ENCODE measurements at places on chromosomes 7 and 10.

GRCh38 chr7:139186146-139186545 lies 44.9 kb upstream of the UBN2 start:
- DNase-seq: no peak

GRCh38 chr7:99737726-99738125 lies 2.7 kb upstream of the CYP3A7 start:
- no peak for DNase-seq

DNA sequence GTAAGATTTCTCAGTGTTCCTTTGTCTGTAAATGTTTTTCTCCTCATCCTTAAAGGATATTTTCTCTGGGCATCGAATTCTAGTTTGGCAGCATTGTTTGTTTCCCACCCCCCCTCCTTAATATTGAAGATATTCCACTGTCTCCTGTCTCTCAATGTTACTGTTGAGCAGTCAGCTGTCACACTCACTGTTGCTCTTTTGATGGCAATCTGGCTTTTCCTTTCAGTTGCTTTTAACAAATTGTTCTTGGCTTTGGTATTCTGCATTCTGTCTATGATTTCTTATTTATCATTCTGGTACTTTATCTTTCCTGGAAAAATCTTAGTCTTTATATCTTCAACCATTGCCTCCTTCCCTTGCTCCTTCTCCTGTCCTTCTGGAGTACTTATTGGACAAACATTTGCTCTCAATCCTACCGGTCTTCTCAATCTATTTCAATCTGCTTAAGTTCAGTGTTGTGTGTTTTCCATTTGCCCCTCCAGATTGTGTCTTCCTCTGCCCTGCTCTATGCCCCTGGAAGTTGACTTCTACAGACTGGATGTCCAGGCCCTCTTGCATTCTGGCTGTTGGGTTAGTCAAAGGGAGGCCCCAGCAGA lies 9.3 kb upstream of the GTPBP4 start:
- DNase-seq: no peak

DNA sequence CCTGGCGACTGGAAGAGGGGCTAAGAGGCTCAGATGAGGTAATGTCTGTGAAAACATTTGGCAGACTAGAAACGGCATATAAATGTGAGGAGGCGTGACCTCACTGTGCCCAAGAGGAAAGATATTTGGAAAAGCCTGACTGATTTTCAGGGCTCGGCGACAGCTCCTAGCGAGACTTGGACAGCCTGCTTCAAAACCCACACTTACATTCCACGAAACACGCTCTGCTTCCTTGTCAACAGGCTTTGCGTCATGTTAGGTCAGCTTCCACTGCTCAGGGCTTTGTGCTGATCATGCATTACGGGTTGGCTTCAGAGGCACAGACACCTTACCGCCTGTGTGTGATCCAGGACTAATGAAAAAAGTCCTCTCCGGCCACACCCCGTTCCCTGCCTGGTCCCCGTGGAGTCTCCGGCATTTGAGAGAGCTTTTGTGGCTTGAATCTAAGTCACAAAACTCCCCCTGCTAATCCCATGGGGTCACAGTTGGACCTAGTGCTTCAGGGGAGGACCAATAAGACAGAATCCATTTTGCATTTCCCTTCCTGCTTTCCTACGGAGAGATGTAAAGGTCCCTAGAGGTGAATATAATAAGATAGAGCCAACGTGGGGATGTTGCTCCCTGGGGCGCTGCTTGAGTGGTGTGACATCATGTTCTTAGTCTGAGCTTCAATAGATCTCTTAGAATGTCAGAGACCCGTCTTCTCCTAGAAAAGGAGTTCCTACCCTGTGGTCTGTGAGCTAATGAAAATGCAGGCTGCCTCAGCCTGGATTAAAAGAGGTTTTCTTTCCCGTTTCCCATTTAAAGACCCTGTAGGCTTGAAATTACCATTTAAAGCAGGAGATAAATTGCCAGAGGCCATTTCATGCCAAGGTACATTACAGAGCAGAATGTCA lies 25.5 kb downstream of the FGFBP3 start:
- DNase-seq: peak; percentile 4

GRCh38 chr10:93309062-93309461 lies 173.1 kb downstream of the MYOF start:
- DNase-seq: no peak

DNA sequence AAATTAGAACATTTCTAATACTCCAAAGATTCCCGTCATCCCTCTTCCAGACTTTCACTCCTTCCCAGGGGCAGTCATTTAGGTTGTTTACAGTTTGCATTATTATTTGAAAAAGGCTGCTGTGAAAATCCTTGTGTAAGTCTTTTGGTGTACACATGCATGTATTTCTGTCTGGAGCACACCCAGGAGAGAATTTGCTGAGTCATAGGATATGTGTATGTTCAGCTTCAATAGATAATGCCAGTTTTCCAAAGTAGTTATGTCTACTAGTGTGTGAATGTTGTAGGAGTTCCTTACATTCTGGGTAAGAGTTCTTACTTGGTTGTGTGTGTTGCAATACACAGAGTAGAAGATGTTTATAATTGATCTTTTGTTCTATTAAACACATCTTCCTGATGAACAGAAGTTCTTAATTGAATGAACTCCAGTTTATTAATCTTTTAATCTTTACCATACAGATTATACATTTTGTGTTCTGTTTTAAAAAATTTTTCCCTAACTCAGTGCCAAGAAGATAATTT lies 25.3 kb downstream of the CROT start:
- DNase-seq: no peak

GRCh38 chr10:114551636-114551972 lies 106.5 kb downstream of the ABLIM1 start:
- no peak for DNase-seq

DNA sequence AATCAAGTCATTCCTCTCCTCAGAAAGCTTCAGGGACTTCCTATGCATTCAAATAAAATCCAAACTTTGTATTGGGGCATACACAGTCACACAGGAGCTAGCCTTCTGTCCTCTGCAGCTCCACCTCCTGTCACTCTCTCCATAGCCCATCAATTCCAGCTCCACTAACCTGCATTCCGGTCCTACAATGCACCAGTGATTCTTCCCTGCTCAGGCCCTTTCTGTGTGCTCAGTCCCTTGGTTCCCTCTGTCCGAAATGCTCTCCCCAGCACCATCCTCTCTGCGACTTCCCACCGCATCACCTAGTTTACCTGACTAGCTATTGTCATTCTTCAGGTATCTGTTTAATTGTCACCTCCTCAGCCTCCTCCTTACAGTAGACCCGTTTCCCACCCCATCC lies 26.4 kb upstream of the YAE1 start:
- no peak for DNase-seq

DNA sequence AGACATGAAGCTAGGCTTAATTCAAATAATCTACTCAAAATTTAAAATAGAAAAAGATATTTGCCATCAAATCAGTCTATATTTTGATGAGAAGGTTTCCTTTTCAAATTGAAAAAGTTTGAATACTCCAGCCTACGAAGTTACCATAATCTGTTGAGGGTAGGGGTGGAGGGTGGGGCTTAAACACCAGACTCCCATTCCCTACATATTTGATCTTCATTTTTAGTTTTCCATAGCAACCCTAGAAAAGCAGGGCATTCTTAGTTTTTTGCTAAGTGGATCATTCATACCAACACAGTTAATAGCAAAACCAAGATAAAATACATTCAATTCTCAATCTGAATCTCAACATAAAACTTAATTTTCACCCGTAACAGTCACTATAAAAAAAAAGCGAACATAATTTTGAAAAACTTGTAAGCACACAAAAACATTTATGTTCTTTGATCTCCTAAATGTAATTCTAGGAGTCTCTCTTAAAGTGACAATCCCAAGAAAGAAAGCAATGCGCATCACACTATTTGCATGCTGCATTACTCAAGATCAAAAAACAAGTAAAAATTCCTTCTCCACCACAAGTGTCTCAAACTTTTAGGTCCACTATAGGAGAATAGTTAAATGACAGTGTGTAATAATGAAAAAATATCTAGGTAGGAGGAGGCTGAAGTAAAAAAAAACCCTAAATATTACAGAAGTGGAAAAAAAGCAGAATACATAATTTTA lies 30.8 kb downstream of the TMEM209 start:
- DNase-seq: no peak

DNA sequence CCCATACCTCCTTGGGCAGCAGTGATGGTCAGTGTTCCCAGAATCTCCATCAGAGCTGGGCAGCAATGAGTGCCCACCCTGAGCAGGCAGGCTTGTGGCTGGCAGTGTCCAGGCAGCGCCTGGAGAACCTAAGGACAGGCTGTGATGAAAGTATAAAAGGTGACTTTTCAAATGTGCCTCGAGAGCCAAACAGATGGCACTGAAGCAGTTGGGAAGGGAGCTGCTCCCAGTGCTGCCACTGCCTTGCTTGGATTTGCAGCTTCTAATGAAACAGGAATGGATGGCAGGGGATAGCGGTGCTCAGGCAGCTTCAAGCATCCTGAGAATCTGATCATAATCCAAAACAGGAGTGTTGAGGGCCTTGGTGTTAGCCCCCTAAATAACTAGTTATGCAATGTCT lies 179.8 kb upstream of the AOAH start:
- DNase-seq: peak; percentile 5

DNA sequence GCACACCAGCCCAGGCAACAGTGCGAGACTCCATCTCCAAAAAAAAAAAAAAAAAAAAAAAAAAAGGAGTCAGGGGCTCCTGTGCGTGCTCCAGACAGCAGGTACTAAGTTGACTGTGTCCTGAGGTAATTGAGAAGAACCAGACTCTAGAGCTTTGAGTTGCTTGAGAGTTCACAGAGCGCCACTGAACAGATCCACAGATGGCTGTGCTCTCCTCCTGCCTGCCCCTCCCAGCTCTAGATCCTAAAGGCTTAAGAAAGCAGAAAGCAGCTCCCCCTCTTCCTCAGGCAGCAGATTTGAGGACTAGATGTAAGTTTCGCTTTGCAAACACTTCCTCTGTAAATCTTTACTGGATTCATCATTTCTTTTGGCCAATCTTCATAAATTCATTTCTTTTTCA lies 38.7 kb downstream of the SHH start:
- peak; percentile 21 for DNase-seq

DNA sequence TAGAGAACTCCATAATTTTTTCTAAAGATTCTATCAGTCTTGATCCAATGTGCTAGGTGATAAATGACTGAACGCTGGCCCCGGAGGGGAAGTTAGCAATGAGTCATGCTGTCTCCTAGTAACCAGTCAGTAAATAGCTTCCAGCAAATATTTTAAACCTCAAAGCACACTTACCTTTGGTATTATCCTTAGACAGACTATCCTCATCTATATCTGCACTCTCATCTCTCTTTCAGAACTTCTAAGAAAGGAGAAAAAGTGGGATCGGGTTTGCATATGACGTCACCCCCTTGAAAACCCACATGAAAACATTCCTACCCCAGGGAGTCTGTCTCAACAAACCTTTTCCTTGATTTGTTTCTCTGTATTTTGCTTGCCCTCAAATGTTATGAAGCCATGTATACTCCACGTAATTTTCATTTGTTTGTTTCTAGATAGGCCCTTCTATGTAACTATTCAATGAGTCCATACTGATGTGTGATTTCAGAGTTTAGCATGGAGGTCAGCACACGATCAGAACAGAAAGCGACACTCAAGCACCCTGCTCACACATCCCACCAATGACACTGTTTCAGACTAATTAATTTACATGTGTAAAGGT lies 174.9 kb upstream of the NRP1 start:
- no peak for DNase-seq

DNA sequence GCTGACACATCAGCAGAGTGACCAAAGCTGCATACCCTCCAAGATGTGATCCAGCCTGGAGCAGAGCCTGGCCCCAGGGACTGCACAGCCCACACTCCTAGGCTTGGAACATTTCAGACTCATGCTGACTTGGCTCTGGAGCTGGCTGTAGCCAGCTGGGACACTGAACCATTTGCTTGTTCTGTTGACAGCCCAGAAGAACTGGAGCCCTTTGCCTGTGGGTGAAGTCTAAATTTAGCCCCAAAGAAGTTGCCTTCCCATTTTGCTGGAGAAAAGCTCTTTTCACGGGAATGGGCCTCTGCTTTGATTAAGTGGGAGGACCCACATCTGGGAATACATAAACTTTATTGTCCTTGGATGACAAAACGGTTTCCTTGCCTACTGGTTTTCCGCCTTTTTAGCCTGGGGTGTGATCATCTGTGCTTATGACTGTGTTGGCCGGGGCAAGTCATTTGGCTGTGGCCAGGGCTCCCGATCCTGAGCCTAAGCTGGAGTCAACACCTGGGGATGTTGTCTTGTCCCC lies 186.2 kb upstream of the BMPER start:
- DNase-seq: no peak

GRCh38 chr7:137981668-137982067 lies 20.2 kb downstream of the CREB3L2 start:
- no peak for DNase-seq

DNA sequence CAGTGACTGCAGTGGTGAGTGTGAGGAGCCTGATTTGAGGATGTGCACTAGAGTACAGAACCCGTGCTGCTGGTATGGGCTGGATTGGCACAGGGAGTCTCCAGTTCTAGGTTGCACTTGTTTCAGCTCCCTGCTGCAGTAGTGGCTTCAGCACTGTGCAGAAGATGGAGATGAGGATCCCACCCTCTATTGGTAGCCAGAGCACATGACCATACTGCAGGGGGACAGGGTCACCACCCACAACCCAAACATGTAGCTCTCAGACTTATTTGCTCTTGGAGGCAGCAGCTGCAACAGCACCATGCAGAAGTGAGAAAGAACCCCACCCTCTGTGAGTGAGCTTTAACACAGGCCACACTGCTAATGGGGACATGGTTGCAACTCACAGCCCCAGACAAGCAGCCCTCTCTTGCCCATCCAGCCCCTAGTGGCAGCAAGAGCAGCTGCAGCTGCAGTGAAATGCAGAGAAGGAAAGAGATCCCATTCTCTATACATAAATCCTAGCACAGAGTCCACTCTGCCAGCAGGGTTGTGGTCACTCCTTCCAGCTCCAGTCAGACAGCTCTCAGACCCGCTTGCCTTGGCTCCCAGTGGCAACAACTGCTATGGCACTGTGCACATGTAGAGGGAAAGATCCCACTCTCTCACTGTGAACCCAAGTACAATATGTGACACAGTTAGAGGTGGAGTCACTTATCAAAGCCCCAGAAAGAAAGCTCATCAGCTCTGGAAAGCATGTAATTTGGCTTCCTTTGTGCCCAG lies 51.4 kb upstream of the SCIN start:
- no peak for DNase-seq

DNA sequence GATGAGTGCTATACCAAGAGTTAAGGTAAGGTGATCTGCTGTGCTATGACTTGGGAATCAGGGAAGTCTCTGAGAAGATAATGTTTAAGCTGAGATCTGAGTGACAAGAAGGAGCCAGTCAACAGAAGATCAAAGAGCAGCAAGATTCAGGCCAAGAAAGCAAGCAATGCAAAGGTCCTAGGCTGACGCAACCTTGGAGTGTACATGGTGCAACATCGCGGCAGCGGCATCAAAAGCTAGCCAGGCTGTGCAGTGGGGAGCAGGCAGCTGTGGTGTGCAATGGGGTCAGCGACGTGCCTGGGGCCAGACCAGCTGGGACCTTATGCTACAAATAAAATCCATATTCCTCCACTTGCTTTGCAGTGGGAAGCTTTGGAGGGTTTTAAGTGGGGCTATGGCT lies 324.1 kb downstream of the LRMDA start:
- no peak for DNase-seq
